ENCODE measurements at places on chromosomes 7 and 10.

DNA sequence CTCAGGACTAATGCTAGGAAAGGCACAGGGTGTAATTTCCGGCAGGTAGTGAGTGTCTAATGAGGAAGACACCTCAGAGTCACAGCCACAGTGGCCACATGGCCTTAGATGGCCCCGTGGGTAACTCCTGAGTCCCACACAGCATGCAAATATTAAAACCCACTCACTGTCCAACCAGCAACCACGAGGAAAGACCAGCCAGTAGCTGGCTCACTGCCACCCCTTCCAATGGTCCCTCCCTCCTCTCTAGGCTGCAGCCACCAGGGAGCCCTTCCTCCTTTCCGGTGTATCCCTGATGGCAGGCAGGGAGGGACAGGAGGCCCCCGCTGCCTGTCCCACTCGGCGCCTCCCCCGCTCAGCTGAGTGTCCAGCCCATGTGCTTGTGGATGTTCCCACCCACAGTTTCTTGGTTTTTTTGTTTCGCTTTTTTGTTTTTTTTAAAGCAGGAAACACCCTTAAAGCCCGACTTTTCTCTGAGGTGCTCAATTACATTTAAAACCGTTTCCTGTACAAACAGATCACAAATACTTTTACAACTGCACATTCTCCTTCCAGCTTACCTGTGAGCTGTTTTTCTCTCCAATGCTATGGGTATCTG, 9.2 kb downstream of the BNIP3 start:
- DNase-seq: no peak

DNA sequence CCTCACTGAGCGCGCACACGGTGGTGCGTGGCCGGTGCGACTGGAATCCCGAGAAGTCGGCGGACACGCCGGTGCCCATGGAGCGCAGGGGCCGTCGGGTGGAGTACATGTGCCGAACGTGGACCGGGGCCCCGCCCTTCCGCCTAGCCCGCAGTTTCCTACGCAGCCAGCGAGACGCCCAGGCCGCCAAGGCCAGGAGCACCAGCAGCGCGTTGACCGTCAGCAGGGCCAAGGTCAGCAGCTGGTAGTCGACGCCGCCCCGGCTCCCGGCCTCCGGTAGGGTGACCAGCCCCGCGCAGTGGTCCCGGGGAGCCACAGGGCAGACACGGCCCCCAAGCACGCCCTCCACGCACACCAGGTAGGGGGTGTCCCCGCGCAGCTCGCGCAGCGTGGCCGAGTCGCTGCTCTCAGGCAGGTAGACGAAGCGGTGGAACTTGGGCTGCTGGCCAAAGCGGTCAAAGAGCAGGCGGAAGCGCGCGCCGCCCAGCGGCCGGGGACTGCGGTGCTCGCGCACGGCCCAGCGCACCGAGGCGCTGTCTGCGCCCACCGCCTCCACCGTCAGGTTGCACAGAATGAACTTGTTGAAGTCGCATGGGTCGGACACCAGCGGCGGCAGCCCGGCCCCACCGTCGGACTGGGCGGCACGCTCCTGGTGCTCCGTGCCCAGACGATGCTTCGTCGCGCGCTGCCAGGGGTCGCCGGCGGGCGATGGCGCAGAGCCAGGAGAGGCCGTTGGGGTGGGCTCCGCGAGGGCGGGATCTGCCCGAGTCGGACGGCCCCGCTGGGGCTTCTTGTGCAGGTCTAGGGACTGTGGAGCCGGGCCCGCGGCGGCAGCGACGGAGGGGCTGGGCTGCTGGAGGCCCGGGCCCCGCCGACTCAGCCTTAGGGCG, 2.2 kb downstream of the TRIL start:
- no peak for DNase-seq

- DNase-seq: no peak
Observed at GRCh38 chr7:1900847-1901246, 230.8 kb downstream of the ELFN1 start.

GRCh38 chr7:64849250-64849923, 53.7 kb upstream of the ZNF273 start:
- no peak for DNase-seq

- DNase-seq: no peak
Observed at GRCh38 chr10:72263613-72264241, 10.0 kb upstream of the DDIT4 start.

DNA sequence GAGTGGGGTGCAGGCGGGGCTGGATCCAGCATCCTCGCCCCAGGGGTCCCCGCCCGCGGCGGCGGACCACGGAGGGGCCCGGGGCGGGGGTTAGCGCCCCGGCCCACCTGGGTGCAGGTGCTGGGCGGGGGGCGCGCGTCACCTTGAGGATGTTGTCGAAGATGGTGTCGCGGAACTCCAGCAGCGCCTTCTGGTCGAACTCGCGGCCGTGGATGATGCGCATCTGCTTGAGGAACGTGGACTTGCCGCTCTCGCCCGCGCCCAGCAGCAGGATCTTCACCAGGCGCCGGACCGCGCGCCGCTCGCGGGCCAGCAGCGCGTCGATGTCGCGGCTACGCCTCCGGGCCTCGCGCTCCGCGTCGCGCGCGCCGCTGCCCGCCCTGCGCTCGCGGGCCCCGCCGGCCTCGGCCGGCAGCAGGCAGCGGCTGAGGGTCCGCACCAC, 376 bp downstream of the GNA12 start:
- DNase-seq: no peak

DNA sequence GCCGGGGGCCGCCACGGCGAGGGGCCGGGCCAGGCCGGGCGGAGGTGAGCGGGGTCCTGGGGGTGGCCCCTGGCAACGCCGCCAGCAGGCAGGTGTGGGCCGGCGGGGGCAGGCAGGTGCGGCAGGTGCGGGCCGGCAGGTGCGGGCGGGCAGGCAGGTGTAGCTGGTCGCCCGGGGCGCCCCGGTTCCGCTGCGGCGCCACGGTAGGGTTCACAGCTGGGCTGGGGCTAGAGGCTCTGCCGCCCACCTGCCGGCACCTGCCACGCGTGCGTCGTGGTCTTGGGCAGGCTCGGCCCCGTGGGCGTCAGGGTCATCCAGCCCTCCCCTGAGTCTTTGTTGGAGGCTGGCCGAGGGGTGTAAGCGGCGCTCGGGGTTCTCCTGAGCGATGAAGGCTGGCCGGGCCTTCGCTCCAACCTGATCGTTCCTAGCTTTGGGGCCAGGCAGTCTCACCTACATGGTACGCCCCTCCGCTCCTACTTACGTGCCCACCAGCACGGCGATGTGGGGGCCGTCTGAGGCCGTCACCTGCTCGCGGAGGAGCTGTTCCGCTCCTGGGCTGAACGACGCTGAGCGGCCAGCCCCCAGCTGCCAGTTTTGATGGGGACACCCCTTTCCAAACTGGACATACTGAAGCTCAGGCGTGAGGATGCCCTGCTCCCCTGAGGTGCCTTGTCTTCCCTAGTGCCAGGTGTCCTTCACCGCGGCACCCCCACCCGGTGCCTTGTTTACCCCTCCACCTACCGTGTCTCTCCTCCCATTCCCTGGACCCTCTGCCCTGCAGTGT, 493 bp downstream of the ZMIZ2 start:
- no peak for DNase-seq

DNA sequence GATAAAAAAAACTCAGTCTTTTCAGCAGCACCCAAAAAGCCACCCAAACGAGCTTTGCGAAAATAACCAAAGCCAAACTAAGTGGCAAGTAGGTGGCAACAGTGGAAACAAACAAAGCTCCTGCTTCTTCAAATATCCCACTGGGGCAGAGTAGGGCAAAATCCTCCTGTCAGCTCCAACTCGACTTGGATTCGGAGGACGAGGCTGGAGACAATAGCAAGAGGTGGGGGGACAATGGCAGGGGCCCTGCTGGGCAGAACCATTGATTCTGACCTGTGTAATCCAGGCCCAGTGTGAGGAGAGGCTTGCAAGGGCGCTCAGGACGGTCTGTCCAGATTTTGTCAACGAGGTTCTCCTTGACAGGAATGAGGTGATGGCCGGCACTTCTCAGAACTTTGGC, 35.5 kb downstream of the XPNPEP1 start:
- no peak for DNase-seq

DNA sequence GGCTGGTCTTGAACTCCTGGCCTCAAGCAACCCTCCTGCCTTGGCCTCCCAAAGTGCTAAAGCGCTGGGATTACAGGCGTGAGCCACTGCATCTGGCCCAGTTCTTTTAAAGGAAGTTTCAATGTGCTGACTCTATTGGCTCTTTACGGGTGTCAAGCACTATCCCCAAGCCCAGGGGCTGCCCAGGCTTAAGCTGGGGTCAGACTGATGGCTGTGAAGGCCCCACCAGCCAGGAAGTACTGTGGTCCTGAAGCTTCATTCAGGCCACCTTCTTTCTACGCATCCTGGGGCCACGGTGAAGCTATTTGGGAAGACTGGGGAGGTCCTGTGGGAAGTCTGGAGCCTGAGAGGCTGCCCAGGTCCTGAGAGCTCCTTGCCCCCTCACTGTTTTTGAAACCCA, 8.0 kb downstream of the GPR15LG start:
- no peak for DNase-seq

- DNase-seq: no peak
Observed at GRCh38 chr7:123635551-123636359, 19.9 kb upstream of the LMOD2 start.

DNA sequence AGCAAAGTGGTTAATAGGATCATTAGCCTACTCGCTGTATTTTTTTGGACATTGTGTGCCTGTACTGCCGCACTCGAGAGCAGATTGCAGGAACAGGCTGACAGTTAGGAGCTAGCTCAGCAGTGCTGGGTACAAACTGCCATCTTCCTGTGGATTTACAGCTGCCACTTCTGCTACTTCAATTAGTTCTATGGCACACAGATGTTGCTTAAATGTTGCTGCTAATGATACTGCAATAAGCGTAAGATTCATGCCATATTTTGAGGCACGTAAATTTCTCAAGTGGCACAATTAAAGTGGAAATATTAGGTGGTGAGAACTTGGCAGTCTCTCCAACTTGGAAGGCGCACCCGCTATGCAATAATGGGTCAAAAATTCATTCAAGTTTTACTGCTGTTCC, 171.9 kb downstream of the EBF3 start:
- no peak for DNase-seq

- no peak for DNase-seq
Observed at GRCh38 chr10:70544431-70545340, 57.9 kb downstream of the PRF1 start.

- no peak for DNase-seq
Observed at GRCh38 chr7:157177333-157177982, 38.7 kb downstream of the UBE3C start.

- DNase-seq: no peak
Observed at GRCh38 chr7:151673216-151673615, 153.5 kb upstream of the RHEB start.

DNA sequence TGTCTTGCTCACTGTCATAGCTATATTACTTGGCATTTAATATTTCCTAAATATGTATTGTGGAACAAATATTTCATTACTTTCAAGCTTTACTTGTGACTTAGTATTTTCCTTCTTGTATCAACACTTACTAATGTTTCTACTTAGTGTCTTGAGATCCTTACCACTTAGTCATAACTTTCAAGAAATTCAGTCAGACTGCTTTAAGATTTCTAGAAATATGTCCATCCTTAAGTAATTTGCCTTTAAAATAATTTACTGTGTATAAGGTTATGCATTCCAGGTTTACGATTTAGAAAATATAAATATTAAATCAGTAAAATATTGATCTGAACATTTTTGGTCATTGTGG, 87.3 kb upstream of the CSTF2T start:
- no peak for DNase-seq

GRCh38 chr10:50605269-50605950, 18.3 kb downstream of the SGMS1 start:
- no peak for DNase-seq

GRCh38 chr7:158428131-158428836, 159.3 kb downstream of the PTPRN2 start:
- DNase-seq: no peak

GRCh38 chr10:55500931-55501559, 700.0 kb upstream of the PCDH15 start:
- no peak for DNase-seq

DNA sequence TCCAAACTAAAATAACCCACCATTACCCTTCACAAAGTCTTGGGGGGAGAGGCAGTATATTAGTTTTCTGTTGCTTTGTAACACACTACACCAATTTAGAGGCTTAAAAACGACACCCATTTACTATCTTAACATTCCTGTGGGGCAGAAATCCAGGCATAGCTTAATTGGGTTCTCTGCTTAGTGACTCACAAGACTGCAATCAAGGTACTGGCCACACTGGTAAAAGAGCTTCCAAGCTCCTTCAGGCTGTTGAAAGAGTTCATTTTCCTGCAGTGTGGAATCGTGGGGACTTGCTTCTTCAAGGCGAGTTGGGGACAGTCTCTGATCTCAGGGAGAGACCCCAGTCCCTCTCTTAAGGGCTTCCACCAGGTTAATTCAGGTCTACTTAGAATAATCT, 139.1 kb downstream of the XPNPEP1 start:
- DNase-seq: no peak

GRCh38 chr10:72098301-72098835, 10.0 kb upstream of the SPOCK2 start:
- no peak for DNase-seq

DNA sequence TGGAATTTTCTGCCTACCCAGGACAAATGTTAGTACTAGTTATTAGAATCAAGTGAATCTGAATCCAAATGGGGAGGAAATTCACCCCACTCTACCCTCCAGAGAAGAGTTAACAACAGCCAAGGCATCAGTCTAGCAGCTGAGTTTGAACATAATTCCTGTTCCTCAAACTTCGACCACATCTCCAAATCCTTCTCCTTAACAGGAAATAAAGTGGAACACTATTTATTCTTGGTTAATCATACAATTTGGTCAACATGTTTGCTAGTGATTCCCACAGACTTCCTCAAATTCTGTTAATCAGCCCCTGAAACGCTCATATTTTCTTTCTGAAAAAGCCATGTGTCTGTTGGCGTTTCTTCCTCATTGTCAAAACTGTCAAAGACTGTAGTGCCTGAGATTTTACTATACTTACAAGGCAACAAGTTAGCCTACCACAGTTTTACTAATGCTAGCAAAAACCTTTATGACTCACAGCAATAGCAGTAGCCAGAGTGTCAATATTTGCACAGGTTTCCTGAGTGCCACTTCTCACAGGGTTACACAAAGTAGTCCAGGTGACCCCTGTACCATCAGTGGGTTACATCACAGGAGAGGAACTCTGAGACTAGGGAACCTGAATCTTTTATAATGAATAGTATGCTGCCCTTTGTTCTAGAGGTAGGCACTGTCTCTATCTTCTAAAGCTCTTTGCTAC, 202.9 kb downstream of the GRM3 start:
- DNase-seq: no peak

DNA sequence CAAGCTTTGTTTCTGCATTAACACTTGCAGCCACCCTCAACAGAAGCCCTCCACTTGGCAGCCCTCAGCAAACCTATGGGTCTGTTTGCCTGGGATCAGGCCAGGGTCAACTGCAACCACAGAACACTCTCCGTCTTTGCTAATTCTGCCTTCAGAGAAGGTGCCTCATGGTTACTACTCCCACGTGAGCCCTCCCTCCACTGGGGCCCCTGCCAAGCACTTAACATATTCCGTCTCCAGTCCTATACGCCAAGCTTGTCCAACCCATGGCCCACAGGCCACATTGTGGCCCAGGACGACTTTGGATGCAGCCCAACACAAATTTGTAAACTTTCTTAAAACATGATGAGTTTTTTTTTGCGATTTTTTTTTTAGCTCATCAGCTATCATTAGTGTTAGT, 54.7 kb downstream of the HSPA12A start:
- no peak for DNase-seq

Measured in stimulated activated CD4-positive, alpha-beta T cell treated with anti-CD3 and anti-CD28 coated beads, Interleukin-1b, Interleukin-23, amount 100 ng/mL, for 24 hours (primary cell).